Stimulated activated naive CD4-positive, alpha-beta T cell treated with Interleukin-2 at 50 U/mL for 16 hours (primary cell): ENCODE measurements at places on chromosomes 5 and 9.

DNA sequence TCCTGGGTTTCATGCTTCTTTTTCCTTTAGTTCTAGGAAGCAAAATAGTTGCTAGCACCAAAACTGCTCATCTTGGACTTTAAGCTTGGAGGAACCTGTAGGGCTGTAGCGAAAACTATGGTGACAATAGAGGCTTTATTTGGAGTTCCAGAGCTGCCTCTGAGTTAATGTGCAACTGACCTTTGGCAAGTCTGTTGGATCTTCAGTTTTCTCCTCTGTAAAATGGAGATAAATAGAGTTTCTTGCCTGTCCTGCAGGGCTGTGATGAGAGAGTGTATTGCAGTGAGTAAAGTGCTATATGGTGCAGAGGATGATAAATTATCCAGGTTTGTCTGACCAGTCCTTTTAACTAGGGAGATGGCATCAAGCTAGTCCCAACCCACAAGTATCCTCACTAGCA lies 417.0 kb downstream of the MAN2A1 start:
- DNase-seq: no peak

- DNase-seq: no peak
Measured at GRCh38 chr5:91423871-91424270, 40.8 kb upstream of the ARRDC3 start.

DNA sequence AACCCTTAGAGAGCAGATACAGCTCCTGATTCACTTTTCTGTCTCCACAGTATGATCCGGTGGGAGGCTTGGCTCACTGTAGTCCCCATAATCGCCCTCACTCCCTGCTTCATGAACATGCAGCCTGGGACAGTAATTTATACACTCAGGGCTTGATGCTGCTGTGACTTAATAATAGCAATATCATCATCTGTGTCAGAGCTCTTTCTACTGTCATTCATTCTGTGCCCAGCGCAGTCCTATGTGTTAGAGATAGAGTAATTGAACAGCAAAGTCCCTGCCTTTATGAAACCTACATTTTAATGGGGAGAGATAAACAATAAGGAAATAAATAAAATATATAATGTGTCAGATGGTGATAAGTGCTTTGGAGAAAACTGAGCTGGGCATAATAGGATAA lies 2.8 kb upstream of the HEMGN start:
- no peak for DNase-seq

DNA sequence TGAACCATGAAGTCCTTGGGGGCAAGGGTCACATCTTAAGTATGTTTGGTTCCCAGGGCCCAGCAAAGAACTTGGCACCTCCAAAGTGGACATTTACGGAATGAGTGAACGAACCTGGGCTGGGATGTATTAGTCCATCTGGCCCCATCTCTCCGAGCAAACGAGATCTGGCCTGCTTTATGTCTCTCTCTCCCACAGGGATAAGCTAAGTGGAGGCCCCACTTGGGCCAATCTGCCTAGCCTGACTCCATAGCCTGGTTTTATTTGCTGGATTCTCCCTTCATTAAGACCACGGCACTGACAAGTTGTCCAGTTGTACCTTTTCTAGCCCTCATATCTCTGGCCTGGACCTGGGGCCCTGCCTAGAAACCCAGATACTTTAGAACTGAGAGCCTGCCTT lies 2.1 kb downstream of the TTLL11 start:
- no peak for DNase-seq

DNA sequence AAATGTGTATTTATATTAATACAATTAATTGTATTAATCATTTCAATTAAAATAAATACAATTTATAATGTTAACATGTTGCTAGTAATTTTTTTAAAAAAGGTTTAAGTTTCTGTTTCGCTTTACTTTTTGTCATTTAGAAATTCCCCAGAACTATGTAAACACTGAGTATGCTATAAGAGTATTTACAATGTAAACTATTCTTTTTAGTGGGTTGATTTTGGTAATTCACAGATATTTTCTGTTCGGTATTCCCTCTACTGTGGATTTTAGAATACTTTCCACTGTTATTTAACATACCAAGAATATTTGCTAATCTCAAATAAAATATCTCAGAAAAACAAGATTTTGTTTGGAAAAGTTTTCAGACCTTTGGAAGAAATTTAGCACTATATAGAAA lies 1564.4 kb downstream of the EFNA5 start:
- DNase-seq: no peak

DNA sequence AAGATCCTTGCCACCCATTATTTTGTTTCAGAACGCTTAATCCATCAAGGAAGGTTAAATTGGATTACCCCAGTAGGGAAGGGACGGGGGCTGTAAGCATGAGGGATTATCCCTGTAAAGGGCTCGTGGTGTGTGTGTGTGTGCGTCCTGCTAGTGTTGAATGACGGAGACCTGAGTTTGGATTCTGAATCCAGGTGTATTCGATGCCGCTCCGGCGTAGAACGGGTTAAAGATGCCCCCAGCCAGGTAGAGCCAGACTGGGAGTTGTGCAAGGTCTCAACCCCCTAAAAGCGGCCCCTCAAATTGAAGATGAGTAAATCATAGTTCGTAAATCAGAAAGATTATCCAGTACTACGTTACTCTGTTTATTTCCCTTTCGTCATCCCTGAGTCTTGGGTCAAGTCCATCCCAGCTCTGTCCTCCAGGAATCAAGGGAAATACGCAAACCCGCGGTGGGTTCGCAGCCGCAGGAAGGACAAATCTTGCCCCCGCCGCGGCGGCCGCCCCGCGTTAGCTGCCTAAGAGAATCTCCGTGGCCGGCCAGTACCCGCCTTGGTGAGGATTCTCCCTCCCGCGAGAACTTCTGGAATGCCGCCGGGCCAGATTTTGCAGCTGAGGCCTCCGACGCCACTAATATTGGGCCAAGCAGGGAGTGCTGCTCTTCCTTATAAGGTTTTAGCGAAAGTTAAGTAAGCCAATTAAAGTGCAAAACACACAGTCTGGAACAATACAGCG lies 586 bp upstream of the MTAP start:
- no peak for DNase-seq

GRCh38 chr5:124719113-124719967 lies 27.1 kb downstream of the ZNF608 start:
- no peak for DNase-seq

- no peak for DNase-seq
Measured at GRCh38 chr9:128146591-128147120, 2.6 kb upstream of the LCN2 start.

DNA sequence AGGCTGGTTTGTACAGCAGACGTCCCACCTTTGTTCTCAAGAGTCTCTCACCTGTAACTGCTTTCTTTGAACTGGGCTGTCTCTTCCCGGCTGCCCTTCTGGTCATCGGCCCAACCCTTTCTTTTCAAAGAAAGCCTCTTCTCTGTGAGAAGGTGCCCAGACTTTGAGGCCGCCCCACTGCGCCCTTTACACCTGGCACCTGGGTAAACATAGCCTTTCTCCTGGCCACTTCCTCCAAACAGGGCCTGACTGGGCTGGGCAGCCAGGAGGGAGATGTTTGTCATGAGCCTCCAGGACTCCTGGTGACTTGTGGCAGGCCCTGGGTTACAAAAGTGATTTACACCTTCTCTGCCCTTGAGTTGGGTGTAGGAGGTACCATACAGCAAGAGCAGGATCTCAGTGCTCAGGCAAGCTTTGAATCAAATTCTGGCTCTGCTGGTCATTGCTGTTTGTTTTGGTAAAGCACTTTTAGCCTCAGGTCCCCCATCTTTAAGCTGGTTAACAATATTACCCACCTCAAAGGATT lies 127.2 kb upstream of the CXCL14 start:
- no peak for DNase-seq

- DNase-seq: no peak
Measured at GRCh38 chr5:75468593-75468992, 42.8 kb downstream of the CERT1 start.

GRCh38 chr9:109232449-109233237 lies 65.6 kb upstream of the FRRS1L start:
- DNase-seq: no peak

GRCh38 chr5:56838409-56839039 lies 23.2 kb downstream of the MAP3K1 start:
- DNase-seq: no peak

GRCh38 chr9:6133346-6134063 lies 82.1 kb upstream of the IL33 start:
- no peak for DNase-seq

DNA sequence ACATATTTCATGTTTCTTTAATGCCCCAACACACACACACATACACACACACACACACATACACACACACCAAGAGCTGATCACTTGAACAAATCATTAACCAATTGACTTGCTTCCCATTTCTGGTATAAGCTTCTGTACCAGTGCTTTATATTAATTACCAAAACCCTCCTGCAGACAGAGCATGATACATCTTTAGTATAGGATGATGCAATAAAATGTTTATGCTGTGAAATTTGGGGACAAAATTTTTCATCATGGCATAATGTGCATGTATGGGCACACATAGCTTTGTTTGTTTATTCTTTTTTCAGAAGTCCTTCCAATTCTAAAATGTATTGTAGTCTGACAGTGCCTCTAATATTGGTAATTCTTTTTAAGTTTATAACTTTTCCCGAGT lies 34.5 kb downstream of the SLC1A3 start:
- DNase-seq: no peak

DNA sequence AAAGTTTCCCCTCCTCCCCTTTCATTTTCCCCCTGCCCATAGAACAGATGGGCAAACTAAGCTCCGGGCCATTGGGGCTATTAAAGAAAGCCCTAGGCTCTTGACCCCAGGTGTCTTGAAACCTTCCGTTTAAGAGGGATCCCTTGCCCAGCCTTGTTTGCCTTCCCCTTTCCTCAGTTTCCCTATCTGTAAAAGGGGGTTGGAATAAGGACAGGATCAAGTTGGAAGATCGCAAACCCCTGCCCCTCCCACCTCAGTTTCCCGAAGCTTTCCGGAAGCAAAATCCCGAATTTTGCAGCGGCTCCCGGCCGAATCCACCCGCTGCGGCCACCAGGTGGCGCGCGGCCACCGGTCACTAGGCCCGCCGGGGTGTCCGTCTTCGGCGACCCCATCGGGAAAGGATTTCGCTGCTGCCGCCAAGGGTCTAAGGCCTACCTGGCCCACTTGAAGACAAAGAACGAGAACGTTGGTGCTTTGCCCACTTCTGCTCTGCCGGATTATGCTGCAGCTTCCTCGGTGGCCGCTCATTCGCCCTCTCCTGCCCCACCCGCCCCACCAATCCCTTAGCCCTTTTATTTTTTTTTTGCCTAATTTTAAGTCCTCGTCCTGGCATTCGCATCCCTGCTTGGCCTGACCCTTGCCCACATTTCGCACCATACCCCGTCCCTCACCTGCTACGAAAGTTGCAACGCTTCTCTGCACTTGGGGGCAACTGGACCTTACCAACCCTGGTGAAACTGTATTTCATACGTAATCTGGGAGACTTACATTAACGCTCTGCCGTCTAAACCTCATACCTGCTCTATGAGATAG lies 962 bp upstream of the NR6A1 start:
- DNase-seq: no peak

DNA sequence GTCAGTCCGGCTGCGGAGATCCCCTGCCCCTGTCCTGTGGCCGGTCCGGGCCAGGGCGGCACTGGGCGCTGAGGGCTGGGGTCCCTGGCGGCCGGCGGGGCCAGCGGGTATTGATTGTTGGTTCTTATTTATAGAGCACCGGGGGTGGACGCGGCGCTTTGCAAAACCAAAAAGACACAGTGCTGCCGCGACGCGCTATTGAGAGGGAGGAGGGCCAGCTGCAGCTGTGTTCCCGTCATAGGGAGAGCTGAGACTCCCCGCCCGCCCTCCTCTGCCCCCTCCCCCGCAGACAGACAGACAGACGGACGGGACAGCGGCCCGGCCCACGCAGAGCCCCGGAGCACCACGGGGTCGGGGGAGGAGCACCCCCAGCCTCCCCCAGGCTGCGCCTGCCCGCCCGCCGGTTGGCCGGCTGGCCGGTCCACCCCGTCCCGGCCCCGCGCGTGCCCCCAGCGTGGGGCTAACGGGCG lies 2.5 kb downstream of the LRRC26 start:
- no peak for DNase-seq

- DNase-seq: no peak
Measured at GRCh38 chr9:99262949-99263418, 40.9 kb downstream of the SEC61B start.

- DNase-seq: no peak
Measured at GRCh38 chr9:1388216-1388615, 338.1 kb downstream of the DMRT2 start.

DNA sequence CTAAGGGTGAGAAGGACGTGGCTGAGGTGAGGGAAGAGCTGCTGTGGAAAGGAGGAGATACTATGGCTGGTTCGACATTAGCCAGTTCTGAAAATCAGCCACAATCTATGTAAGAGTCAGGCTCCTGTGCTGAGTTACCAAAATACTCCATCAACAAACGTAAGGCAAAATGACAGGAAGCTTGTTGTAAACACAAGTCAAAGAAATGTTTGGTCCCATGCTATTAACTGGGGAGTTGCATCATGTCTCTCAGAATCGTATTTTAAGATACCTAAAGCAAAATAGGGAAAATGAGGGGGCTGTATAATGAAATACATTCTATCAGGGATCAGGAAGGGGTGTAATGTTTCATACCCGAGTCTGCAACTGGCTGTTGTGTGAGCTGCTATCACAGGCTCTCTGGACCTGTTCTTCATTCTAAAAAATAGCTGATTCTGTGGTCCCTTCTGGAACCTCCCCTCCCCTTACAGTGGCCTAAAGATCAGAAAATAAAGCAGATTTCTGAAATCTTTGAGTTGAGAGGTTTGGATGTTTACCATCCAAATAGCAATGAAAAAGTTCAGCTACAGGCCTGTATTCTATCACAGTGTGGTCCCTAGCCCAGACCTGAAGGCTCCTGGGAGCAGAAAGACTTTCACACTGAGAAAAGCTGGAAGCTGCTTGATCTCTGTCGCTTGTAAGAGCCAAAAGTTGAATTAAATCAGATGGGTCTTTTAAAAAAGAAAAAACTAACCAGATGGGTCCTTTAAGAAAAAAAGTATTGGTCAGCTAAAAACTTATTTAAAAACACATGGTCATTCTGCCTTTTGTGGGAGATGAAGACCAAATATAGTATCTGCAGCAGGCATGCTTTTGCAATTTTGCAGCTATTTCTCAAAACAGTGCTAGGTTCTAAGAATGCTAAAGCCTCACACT lies 97.8 kb upstream of the SMC5 start:
- no peak for DNase-seq

DNA sequence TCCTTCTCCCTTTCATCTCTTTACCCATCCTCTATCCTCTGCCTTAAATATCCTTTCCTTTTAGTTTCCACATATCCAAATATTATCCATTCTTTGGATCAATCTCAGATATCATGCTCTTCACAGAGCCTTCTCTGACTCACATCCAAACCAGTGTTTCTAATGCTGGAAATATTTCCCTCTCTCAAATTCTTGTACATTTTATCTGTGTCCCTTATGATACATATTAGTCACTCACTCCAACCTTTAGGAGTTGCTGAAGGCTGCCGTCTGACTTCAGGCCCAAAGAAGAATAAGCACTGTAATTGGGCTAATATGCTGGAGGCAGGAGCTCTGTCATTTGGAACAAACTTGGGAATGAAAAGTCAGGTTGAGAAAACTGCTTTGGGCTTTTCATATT lies 156.4 kb upstream of the RUSC2 start:
- DNase-seq: no peak

DNA sequence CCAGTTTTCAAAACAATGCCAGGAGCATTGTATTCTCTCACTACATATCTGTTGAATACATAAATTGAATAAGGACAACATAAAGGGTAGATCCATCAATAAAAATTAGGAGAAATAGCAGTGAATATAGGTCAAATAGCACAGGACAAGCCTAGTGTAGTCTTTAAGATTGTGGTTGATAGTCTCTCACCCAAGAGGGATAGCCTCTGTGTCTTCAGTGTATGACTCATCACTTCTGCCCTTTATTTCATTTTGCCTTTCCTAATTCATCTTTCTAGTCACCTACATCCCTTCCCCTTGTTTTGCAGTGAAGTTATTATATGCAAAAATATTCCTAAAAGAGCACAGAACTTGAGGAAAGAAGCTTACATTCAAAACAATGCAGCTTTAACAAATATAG lies 335.0 kb upstream of the TUSC1 start:
- DNase-seq: no peak
